Activated naive CD4-positive, alpha-beta T cell treated with anti-CD3 and anti-CD28 coated beads, Interleukin-2, amount 10 ng/mL, durations not matched to agents 5 hours and 36 hours (primary cell): ENCODE measurements at places on chromosomes 6 and 20. TPM values are rescaled to one million over a fixed set of nuclear protein-coding genes. Genes with fewer than 3 reads are reported as not detected.

The RIPOR3 gene
- not detected for total RNA-seq

The B3GALT4 gene
- 23.3 TPM for total RNA-seq

The NDUFAF5 gene
- 23.8 TPM for total RNA-seq

The PPP1R14C gene
- total RNA-seq, result not detected

The GPX5 gene
- not detected for total RNA-seq

The MED23 gene
- 33.6 TPM for total RNA-seq
